ENCODE measurements at places on chromosomes 1 and 21.

DNA sequence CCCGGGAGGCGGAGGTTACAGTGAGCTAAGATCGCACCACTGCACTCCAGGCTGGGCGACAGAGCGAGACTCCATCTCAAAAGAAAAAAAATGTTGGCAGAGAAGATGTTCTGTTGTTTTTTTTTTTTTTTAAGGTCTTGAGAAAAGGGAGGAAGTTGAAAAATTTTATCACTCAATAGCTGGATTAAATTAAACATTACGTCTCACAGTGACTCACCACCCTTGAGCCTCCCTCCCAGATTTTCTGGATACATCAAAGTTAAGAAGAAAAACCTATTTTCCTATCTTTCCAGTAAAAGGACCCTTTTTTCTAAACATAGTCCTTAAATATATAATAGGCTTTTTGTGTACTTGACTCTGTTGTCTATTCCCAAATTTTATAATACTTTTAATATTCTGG lies 35.5 kb downstream of the IFNAR1 start:
- no peak for DNase-seq

DNA sequence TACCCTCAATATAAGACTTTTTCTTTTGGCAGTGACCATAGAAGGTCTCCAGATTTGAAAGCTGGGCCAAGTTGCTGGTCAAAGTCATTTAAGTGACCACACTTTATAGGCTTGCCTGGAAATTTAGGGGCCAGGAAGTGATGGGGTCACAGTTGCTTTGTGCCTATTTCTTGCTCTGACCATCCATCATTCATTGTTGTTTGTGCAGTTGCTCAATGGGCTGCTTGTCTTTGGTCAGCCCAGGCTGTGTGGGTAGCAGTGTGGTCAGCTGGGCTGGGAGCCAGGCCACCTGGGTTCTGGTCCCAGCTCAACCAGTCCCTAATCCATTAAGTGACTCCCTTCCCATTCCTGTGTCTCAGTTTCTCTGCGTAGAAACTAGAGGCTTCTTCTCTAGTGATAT lies 2.1 kb upstream of the OTUD7B start:
- DNase-seq: no peak

DNA sequence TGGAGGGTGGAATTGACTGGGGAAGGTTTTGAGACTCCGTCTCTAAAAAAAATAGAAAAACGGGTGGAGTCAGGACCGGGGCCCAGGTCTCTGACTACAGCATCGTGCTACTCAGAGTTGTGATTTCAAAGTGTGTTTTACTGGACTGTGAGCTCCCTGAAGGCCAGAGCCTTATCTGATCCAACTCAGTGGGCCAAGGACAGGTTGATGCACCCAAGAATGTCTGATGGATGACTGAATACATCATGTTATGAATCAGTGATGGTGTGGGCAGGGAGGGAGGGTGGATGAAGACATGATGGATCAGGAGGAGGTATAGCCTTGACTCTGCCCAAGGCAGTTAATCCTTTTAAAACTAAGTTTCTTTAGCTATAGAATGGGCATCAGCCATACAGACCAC lies 81.6 kb downstream of the FOXD2 start:
- DNase-seq: no peak

DNA sequence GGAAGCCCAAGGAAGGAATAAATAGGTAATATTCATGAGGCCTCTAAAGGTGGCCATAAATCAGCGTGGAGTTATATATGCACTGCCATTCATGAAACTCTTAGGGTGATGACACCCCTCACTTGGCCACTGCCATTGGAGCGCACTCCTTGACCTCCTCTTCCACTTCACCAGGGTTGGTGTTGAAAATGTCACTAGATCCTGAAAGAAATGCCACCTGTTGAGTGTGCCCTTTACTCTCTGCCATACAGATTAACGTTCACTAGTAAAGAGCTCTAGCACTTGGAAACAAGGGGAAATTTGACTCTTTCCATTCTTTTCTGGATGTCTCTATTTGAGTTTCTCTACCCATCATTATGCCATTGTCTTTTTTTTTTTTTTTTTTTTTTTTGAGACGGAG lies 83.5 kb upstream of the GREM2 start:
- DNase-seq: no peak

DNA sequence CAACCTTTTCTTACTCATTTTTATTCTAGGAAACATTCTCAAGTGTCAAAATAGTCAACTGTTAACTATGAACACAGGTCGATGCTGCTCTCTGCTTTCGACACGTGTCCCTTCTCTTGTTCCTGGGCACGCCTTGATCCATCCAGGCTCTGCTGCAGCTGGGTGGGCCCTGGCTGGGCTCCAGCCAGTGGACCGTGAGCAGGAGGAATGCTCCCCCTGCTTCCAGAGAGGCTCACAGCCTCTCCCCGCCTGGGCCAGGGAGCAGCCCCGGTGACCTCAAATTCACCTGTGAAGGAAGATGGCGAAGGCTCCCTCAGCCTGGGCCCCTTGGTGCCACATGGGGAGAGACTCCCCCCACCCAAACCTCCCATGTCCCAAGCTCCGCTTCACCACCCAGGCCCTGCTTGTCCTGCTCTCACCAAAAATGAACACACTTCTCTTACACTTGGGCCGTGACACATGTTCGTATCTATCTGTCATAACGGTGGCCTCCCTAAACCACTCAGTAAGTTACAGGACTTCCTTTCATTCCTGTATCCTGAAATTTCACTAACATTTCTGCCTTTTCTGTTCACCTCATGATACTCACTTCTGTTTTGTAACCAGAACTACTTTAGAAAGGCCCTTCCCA lies 24.6 kb upstream of the ADARB1 start:
- DNase-seq: no peak

DNA sequence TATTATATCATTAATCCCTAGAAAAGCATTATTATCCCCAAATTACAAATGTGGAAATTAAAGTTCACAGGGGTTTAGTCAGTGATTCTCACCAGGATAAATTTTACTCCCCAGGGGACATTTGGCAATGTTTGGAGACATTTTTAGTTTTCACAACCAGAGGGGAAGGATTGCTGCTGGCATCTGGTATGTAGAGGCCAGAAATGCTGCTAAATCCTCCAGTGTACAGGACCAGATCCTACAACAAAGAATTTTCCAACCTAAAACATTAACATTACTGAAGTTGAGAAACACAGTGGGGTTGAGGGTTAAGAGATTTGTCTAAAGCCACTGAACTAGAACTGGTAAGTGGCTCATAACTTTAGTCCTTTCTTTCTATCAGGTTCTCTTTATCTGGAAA lies 162.0 kb upstream of the SYT6 start:
- no peak for DNase-seq

GRCh38 chr1:156420205-156421061 lies 51.4 kb downstream of the RHBG start:
- no peak for DNase-seq

DNA sequence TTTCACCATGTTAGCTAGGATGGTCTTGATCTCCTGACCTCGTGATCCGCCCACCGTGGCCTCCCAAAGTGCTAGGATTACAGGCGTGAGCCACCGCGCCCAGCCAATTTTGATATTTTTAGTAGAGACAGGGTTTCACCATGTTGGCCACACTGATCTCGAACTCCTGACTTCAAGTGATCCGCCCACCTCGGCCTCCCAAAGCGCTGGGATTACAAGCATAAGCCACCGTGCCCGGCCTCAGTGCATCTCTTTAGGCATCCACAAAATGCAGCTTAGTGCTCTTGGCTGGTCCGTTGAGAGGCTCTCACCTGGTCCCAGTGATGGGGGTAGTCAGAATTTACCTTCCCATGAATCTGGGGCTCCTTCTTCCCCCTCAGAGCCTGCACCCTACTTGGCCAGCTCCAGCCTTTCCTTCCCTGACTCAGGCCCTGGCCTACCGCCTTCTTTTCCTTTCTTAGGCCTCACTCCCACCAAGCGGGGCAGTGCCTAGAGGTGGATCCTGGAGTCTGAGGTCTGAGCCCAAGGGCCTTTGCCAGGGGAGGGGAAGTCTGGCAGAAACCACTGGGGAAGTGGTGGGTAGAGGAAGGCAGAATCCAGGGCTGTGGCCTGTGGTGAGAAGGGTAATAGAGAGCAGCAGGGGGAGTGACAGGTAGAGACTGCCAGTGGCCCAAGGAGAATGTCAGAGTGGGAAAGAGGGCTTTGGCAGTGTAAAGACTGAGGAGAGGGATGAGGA lies 3.7 kb downstream of the LENEP start:
- no peak for DNase-seq

GRCh38 chr1:36067871-36068270 lies 16.0 kb upstream of the TEKT2 start:
- DNase-seq: no peak

All from activated gamma-delta T cell treated with anti-CD3 and anti-CD28 coated beads, Interleukin-2, amount 50 U/mL, for 16 hours (primary cell).